ENCODE measurements at places on chromosomes 1 and 21. TPM values are rescaled to one million over a fixed set of nuclear protein-coding genes. Genes with fewer than 3 reads are reported as not detected.

The CCDC27 gene
- total RNA-seq = not detected

The LCE6A gene
- total RNA-seq = not detected

DNA sequence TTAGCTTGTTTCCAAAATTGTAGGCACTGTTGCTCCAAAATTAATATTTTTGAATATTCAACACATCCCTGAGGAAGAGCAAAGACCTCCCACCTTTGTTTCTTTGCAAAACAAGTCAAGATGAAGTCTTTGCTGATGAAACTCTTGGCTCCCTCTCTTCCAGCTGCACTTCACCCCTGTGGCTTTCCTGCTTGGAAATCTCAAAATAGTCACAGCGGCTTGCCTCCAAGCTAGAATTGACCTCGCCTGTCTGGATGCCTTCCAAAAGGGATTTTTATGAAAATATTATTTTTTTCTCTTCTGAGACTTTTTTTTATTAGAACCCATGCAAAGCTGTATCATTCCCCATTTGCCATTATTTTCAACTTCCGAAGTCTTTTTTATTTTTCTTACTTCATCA lies 71.1 kb upstream of the MROH9 start:
- no peaks in the 10 kb centered on the region for H3K4me1 ChIP-seq
- no peaks in the 10 kb centered on the region for H3K27me3 ChIP-seq
- DNase-seq = no peak
- H3K36me3 ChIP-seq = no peaks in the 10 kb centered on the region
- no peak overlapping the region for H3K27ac ChIP-seq

DNA sequence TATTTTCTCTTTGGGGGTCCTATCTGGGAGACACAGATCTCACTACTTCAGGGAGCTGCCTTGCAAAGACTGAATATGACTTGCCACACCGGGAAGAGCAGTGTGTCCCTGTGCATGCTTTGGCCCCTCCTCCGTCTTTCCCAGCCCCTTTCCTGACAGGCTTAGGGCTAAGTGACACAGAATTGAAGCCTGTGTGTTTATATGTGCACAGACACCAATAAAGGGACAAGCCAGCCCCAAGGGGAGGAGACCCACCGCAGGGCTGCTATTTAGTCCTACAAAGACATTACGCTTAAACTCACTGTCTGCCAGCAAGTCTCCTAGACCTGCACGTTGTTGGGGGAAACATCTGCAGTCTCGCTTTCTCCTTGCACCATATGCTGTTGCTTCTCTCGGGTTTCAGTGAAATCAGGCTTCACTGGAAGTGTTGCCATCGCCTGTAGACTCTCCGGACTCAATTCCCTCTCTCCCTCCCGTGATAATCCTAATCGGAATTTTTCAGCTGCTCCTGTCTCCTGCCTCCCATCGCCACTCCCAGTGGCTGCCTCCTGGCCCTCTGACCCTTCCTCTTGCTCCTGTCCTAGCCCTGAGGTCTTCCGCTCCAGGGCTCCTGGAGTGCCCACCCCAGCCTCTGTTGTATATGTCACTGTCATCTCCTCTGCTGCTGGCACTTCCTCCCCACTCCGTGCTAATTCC lies 58.5 kb upstream of the LRRC53 start:
- H3K4me3 ChIP-seq = no peak overlapping the region
- H3K36me3 ChIP-seq = no peaks in the 10 kb centered on the region
- no peaks in the 10 kb centered on the region for H3K4me1 ChIP-seq
- no peak for DNase-seq

GRCh38 chr21:33270986-33271385 lies 4.8 kb downstream of the IL10RB start:
- DNase-seq = no peak
- H3K4me1 ChIP-seq = peaks cover 49% of the 10 kb centered on the region
- H3K4me3 ChIP-seq = no peak overlapping the region
- no peak overlapping the region for H3K27ac ChIP-seq
- no peaks in the 10 kb centered on the region for H3K27me3 ChIP-seq
- no peaks in the 10 kb centered on the region for H3K36me3 ChIP-seq

GRCh38 chr1:107496002-107496401 lies 355.2 kb downstream of the NTNG1 start:
- no peak overlapping the region for H3K27ac ChIP-seq
- peaks cover 15% of the 10 kb centered on the region for H3K27me3 ChIP-seq
- no peaks in the 10 kb centered on the region for H3K36me3 ChIP-seq
- DNase-seq = no peak
- no peak overlapping the region for H3K4me3 ChIP-seq

Data from natural killer cell treated with Interleukin-12 subunit alpha and Interleukin-12 subunit beta and Interleukin-15 and Interleukin-18, amount 100 ng/mL, for 72 hours (primary cell).